ENCODE measurements at places on chromosomes 3 and 15. TPM values are rescaled to one million over a fixed set of nuclear protein-coding genes. Genes with fewer than 3 reads are reported as not detected.
A peak's percentile ranks its signal among the peaks of the same experiment; 100 is the strongest.

DNA sequence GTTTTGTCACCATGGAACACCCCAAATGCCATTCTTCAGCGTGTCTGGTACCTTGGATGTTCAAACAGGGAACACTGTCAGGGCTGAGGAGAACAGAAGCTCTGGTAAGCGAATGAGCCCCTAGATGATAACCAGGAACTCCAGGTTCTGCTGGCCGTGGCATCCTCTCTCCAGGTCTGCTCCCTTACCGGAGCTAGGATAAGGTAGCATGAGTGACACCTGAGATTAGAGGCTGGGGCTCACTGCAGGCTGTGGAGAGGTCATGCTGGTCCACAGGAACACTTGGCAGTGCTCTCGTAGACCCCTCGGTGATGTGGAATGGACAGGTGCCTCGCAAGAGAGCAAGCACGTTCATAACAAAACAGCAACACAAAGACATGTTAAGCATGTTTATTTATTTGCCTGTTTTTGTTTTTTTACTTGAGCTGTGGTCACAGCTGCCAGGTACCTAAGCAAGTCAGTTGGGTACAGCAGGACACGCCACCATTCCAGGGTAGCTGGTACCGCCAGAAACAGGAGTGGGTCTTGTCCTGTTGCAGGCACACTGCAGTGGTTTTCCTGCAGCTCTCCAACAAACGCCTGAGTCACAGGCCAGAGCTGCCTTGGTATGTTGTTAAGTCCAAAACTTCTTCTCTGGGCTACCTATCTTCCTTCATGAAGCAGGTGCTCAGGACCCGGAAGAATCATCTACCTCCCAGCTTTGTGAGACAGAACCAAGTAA, 4.6 kb downstream of the RBM15B start:
- no peak for DNase-seq

GRCh38 chr15:42121682-42122081, 27.3 kb upstream of the PLA2G4D start:
- no peak for DNase-seq

RASL12 gene
- total RNA-seq = not detected

DNA sequence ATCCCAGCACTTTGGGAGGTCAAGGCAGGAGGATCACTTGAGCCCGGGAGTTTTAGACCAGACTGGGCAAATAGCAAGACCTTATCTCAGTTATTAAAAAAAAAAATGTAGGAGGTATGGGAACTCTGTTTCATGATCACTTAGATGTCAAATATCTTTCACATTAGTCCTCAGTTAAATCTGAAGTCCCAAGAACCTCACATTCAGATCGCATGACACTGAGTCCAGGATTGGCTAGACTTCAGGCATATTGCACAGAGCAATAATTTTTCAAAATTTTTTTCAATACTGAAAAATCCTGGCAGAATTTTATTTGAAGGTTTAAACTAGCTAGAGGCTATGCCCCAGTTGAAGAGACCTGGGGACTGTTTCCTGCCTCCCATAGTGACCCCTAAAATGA, 56.3 kb upstream of the ZNF148 start:
- no peak for DNase-seq

DNA sequence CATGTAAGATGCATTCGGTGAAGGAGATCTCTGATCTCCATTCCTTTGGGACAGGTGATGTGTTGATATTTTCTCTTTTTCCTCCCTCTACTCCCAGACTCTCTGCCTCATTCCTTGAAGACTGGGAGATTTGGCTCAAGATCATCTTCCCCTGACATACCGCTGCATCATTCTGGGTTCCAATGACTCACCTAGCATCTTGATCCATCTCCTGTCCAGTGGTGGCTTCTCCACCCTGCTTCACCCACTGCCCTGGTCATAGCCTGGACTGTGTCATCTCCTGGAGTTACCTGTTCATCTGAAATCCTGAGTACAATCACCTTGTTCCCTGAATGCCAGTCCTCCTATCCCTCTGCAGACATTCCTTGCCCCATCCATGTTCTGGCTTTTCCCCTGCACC, 57.4 kb upstream of the TRAK1 start:
- DNase-seq = no peak

ANKRD63 gene
- not detected for total RNA-seq

A4GNT gene
- not detected for total RNA-seq

NANOGP8 gene
- total RNA-seq = 0.29 TPM

GRCh38 chr3:196241704-196242103, 25.4 kb downstream of the SLC51A start:
- no peak for DNase-seq

TMEM62 gene
- 5.7 TPM for total RNA-seq

DNA sequence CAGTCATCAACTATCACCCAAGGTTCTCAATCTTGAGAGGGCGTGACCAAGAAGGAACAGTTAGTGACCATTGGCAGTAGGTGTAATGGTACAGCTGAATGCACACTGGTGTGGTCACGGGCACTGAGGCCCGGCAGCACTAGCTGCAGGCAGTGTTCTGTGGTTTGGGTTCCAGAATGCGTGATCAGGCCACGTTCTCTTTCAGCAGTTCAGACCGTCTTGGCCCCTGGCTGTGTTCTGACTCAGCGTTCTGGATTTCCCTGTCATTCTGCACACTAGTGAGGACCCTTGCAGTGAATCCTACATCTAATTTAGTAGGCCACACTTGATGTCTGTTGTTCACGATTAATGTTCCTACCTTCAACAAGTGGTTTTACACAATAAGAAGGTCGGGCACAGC, 220.5 kb upstream of the SLCO3A1 start:
- no peak for DNase-seq

MINAR1 gene
- 0.52 TPM for total RNA-seq

GRCh38 chr15:28900892-28901586, 15.3 kb downstream of the APBA2 start:
- no peak for DNase-seq

- DNase-seq = no peak
Observed at GRCh38 chr3:50605901-50606326, 5.7 kb downstream of the CISH start.

CLDN18 gene
- not detected for total RNA-seq

- peak; percentile 60 for DNase-seq
Observed at GRCh38 chr15:81133782-81134461, at the start of gene CFAP161. Gene CFAP161, plus strand, starts transcription at chr15:81134270. Its CDS starts 60 bp downstream, at chr15:81134330.

GRCh38 chr3:181173227-181173626, 183.7 kb upstream of the DNAJC19 start:
- DNase-seq = no peak

All from LHCN-M2 (cell line).